Bronchial epithelial cell (primary cell): ENCODE measurements at places on chromosomes 2 and 18.

DNA sequence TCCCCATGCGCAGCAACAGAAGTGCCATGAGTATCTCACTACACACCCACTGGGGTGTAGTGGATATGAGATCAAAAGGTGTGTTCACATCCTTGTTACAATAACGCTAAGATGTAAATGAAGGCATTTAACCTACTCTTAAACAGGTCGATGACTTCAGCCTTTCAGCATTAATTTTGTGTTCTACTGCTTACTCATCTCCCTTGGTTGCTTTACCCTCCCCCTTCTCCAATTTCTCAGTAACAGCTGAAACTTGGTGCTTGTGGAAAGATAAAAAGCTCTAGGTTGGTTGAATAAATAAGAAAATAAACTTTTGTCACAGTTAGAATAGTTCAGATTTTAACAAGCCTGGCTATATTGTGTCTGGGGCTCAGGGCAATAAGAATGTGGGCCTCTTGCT, 147.5 kb upstream of the SESTD1 start:
- DNase-seq: peak; percentile 21

DNA sequence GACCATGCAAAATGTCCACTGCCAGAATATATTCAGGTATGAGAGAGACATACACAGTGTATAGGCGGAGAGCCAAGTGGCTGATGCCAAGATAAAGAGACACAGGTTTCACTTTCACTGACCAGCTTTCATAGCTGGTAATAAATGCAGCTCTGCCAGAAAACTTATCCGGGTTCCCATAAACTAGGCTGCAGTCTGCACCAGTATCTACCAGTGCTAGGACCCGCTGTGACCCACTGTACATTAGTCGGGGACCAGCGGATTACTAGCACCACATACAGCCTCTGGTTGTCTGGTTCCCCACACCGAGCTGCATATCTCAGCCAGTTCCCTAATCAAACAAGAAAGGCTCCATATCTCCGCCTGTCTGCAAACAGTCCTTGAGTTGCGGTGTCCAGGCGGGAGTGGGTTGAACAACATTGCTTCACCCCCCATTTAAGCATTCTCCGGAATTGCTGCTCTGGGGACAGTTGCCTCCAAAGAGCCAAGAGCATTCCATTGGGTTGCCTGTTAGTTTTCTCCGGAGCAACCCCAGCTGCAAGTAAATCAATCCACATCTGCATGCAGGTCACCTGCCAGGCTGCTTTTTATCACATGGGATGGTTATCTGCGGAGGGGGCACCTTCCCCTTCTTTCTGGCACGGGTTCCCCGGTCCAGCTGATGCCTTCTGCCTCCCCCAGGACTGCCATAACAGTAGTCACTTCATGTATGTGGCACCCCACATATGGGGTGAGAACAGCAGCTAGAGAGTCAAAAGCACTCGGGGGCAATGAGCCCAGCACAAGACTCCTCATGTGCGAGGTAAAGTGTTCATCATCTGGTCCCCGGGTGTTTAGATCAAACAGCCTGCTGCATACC, 18.0 kb upstream of the KLHL23 start:
- DNase-seq: no peak

DNA sequence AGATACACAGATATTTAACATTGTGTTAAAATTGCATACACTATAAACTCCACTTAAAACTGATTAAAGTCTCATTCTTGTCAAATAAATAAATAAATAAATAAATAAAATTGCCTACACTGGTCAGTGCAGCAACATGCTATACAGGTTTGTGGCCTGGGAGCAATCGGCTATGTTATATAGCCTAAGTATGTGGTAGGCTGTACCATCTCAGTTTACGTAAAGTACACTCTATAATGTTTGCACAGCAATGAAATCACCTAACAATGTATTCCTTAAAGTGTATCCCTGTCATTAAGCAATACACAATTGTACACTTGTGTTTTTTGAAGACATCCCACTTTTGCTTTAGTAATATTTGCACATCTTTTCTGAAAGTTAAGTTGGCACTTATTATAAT, 337.7 kb upstream of the SETBP1 start:
- DNase-seq: peak; percentile 85

DNA sequence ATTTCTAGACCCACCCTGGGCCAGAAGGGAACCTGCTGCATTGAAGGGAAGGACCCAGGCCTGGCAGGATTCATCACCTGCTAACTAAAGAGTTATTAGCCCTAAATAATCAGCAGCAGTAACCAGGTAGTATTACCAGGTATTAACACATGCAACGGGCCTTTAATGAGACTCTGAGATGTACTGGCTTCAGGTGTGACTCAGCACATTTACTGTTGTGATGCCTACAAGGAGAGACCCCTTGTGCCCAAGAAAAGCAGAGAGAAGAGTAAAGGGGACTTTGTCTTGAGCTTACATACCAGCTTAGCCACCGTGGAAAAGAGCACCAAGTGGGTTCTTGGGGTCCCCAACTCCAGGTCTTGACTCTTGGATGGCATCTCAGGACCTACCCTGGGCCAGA, 243.1 kb upstream of the SLC39A10 start:
- no peak for DNase-seq

GRCh38 chr18:28511413-28511821, 334.5 kb upstream of the CDH2 start:
- DNase-seq: peak; percentile 44

DNA sequence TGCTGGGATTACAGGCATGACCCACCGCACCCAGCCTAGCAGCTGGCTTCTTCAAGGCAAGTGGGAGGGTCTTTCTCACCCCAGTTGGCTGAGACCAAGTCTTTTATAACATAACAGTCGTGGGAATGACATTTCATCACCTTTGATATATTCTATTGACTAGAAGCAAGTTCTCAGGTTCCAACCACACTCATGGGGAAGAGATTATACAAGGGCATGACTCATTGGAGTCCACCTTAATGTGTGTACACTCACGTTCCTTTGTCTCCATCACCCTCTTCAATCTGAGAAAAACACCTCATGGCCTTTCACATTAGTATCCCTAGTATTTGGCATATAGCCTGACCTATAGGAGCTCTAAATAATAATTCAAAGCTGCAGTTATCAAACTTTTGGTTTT, 2.8 kb upstream of the BBS5 start:
- DNase-seq: peak; percentile 90

GRCh38 chr2:47034973-47035609, 119.5 kb upstream of the MCFD2 start:
- no peak for DNase-seq

DNA sequence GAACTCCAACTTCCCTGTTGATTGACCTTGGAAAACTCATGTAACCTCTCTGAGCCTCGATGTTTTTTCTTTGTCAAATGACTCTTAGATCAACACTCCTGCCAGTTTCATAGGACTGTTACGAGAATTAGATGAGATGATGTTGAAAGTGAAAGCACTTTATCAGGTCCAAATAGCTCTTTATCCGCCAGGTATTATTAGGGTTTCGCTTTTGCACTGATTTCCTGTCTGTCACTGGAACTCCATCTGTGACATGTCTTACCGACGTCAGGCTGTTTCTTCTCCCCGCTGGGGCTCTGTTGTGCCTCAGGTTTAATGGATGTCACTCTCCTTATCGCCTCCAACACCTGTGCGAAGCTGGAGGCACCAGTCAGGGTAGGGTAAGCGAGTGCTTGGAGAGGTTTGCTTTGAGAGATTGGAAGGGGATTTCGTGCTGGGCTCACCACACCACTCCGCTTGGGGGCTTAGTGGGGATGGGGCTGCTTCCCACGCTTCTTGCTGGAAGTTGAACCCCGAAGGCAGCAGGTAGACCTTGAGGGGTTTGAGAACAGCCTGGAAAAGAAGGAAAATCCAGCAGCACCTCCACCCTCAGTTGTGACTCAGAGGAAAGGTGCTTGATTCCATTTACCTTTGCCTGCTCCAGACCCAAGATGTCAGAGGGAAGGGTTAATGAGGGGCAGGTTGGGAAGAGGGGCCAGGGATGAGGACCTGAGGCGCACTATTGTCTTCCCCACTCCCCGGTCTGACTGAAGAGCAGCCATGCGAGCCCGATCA, 4.3 kb downstream of the GAD1 start:
- no peak for DNase-seq

DNA sequence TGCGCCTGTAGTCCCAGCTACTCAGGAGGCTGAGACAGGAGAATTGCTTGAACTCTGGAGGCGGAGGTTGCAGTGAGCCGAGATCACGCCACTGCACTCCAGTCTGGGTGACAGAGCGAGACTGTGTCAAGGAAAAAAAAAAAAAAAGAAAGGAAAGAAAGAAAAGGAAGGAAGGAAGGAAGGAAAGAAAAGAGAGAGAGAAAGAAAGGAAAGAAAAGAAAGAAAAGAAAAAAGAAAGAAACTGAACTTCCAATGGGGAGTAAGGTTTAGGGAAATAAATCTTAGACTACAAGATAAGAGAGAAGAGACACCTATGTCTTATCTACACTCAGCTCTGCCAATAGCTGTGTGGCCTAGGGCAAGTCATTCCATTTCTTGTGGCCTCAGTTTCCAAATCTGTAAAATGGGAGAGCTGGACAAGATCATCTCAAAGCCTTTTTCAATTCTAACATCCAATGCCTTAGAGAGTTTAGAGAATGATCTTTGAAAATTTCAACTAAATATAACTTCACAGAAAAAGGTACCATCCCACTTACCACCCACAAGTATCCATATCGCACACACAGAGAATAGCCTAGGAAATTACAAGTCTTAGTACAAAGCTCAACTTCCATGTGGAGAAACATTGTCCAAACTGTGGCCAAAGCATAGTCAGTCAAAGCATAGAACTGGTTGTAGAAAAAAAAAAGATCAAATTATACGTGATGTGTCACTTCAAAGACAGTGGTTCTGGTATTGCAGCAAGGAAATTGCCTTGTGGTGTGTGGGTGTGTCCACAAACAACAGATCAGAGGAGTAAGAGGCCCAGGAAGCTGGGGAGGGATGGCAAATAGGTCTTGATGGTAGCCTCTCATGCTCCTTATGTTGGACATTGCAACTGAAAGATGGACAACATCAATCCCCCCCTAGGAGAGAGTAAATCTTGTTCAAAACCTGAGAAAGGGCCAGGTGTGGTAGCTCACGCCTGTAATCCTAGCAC, 42.4 kb downstream of the SLC14A2 start:
- DNase-seq: peak; percentile 78

GRCh38 chr2:193818801-193819499, 1624.2 kb upstream of the TMEFF2 start:
- no peak for DNase-seq

DNA sequence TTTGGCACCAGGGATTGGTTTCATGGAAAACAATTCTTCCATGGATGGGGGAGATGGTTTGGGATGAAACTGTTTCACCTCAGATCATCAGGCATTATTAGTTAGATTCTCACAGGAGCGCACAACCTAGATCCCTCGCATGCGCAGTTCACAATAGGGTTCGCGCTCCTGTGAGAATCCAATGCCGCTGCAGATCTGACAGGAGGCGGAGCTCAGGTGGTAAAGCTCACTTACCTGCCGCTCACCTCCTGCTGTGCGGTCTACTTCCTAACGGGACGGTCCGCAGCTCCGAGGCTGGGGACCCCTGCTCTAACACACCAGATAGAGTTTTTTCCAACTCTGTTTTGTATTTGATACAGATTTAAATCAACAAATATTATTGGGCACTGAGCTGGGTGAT, 286.5 kb downstream of the MTX2 start:
- peak; percentile 21 for DNase-seq

- DNase-seq: peak; percentile 88
These were observed 128.5 kb downstream of the QPCT start for GRCh38 chr2:37472959-37473358.
